ENCODE measurements at places on chromosomes 11 and 22.

- no peak for DNase-seq
Measured at GRCh38 chr11:64476881-64477280, 114.1 kb upstream of the SLC22A12 start.

DNA sequence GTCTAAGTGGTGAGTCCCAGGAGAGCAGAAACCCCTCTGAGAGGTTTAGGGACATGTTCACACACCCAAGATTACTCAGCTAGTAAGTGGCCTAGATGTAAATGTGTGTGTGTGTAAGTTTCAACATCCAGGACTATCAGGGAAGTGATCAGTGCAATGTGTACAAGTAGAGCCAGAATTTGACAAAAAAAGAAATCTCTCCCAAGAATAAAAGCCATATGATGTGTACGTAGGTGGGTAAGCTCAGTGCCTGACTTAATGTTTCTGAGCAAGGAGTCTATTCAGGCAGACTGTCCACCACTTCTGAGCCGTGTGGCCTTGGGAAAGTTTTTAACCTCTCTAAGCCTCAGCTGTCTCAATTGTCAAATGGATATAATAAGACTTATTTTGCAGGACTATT, 133.8 kb upstream of the NAV2 start:
- no peak for DNase-seq

DNA sequence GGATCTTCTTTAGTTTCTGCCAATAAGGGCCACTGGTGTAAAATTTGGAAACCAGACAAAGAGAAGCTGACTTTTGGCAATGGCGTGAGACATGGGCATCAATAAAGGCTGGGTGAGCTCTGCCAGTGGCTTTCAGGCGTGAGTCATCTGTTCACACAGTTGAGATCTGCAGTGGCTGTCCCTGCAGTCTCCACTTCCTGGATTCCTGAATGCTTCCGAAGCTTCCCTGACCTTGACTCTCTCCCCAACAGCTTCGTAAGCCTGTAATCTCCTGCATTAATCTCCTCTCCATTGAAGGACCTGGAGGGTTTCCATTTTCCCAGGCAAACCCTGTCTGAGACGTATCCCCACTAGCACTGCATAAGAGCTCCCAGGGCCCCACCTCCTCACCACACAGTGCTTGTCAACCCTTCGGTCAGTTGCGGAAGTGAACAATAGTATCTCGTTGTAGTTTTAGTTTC, 574.7 kb downstream of the TBC1D22A start:
- DNase-seq: peak; percentile 96

DNA sequence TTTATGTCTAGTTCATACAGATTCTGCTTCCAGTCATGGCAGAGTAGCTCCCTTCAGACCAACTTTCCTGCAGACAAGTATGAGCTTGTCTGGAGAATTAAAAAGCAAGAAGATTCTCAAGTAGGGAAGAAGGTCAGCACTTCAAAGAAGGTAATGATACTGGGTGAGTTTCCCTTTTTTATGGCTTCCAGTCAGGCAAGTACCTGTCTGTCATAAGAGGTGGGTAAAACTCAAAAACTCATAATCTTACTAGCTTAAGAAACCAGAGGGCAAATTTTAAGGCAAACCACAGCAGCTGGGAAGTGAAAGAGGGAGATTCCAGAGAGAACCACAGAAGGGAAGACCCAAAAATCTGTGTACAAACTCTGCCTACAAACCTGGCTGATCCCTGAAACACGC, 54.2 kb downstream of the DENND5A start:
- no peak for DNase-seq

DNA sequence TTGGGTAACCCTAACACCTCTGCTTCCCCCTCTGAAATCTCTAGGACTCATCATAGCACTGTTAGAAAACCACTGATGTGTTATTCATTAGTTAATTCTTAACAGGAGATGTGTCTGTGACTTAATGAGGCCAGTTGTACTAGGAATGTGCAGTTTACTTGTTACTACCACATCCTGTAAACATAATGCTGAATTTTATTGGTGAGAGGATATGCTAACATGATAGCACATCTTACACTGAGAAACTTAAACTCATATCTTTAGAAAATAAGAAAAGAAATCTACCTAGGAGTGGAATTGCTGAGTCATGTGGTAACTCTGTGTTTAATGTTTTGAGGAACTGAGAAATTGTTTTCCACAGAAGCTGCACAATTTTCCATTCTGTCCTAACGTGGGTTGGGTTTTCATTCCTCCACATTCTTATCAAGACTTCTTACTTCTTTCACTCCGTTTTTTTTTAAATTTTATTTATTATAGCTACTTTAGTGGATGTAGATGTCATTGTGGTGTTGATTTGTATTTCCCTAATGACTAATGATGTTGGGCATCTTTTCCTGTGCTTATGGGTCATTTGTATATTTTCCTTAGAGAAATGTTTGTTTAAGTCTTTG, 33.7 kb downstream of the RNF121 start:
- no peak for DNase-seq

- no peak for DNase-seq
Measured at GRCh38 chr11:119419834-119420492, 3.0 kb downstream of the THY1 start.

- DNase-seq: no peak
Measured at GRCh38 chr22:36289406-36289870, 36.5 kb downstream of the APOL1 start.

- no peak for DNase-seq
Measured at GRCh38 chr11:76026281-76026680, 180.0 kb downstream of the WNT11 start.

DNA sequence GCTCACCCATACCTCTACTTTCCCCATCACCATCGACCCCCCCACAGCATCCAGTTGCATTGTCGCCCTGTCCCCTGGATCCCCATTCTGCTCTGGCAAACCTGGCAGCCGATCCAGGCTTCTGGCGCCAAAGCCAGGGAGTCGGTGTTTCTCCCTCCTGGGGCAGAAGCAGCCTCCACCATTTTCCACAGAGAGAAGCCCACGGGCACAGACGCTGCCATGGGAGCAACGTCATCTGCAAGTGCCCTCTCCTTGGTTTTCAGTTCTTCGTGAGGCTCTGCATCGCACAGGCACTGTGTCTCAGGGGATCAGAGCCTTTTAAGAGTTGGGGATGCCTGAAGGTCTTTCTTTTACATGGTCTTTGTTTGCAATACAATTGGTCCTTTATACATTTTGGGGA, 2.3 kb downstream of the YPEL4 start:
- no peak for DNase-seq

GRCh38 chr11:116215471-116216113, 557.2 kb downstream of the BUD13 start:
- DNase-seq: no peak

DNA sequence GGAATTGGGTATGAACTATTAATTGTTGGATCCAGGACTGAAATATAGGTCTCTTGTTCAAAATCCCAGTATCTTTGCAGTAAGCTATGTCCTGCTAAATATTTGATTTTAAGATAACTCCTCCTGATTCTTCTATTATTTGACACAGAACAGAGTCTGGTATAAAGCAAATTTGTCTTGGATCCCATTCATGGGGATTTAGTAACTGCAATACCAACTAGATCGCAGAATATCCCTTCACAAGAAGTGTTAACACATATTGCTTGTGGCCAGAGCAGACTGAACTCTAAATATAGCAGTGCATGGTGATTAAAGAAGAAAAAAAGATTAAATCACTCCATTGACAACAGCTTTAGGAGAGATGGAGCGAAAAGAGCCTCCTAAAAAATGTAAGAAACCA, 68.2 kb upstream of the ARHGAP42 start:
- DNase-seq: no peak

DNA sequence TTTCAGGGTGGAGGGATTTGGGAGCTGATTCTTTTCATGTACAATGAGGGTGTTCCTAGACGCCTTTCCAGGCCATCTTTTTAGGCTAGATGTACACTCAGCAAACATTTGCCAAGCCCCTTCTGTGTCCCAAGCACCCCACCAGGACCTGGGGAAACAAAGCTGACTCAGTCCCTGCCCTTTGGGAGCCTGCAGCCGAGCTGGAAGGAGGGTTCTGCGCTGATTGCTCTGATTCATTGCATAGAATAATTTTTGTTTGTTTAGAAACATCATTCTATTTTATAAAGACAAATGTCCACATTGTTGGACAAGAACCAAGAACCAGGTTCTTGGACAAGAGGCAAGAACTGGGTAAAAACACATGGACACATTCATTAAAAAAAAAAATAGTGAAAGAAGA, 16.7 kb downstream of the TP53AIP1 start:
- DNase-seq: no peak

DNA sequence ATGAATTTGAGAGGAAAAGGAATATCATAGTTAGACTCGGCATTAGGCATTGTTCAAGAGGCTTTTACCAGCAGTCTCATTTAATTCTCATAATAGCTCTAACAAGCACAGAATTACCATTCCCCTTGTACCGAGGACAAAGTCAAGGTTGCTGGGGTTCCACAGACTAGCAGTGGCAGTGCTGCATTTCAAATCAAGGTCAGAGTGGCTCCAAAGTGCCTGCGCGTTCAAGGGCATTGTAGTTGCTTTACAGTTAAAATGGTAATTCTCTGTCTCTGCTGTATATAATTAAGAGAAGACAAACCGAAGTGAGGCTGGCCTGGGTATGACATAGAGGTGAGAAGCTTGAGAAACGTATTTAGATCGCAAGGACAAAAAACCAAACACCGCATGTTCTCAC, 40.4 kb upstream of the TP53AIP1 start:
- DNase-seq: no peak

- no peak for DNase-seq
Measured at GRCh38 chr22:50227579-50228215, 17.1 kb downstream of the TUBGCP6 start.

DNA sequence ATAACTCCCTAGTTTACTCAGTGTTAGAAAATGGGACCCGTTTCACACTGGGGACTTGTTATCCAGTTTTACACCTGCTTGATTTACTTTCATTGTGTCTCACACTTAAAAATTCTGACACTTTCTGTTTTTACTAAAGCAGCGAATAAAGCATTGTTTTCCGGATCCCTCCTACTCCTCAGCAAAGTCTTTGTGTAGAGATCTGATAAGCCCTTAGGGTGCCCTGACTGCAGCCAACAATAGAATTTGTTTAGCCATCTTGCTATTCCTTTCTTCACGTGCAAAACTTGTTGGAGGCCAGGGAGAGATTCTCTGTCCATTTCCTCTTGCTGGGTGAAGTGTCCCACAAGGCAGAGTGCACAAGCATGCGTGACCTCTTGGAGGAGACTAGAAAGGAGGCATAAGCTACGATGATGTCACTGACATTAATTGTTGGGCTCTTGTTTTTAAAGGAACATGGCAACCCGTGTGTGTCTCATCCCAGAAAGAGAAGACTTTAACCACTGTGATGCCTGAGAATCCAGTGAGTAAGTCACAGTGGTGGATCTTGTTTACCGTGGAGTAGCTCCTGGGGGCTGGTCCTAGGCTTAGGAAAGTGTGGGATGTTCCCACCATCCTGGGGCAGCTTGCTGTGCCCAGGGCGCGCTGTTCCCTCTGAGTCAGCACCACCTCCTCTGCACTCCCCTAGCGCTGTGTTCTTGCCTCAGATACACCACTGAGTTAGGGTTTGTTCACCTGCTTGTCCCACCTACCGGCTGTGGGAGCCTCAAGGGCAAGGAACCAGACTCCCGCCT, 27.7 kb downstream of the MICAL2 start:
- DNase-seq: no peak

- DNase-seq: no peak
Measured at GRCh38 chr11:6991227-6991626, 28.9 kb downstream of the ZNF214 start.

GRCh38 chr11:44559207-44559939, 6.1 kb upstream of the CD82 start:
- peak; percentile 39 for DNase-seq

DNA sequence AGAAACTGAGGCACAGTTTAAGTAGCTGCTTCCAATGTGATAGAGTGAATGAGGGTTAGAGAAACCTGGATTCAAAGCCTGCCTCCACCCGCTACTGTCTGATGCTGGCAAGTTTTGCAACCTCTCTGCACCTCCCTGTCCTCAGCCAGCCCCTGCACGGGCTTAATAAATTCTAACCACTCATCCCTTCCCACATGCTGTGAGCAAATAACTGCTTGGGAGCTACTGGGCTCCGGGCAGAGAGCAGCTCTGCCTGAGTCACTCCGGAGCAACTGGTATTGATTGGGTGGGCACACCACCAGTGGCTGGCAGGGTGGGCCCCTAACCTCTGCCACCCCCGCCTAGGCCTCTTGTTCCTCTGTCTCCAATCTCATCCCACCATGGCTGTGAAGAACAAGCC, 104.3 kb upstream of the SYT13 start:
- no peak for DNase-seq

DNA sequence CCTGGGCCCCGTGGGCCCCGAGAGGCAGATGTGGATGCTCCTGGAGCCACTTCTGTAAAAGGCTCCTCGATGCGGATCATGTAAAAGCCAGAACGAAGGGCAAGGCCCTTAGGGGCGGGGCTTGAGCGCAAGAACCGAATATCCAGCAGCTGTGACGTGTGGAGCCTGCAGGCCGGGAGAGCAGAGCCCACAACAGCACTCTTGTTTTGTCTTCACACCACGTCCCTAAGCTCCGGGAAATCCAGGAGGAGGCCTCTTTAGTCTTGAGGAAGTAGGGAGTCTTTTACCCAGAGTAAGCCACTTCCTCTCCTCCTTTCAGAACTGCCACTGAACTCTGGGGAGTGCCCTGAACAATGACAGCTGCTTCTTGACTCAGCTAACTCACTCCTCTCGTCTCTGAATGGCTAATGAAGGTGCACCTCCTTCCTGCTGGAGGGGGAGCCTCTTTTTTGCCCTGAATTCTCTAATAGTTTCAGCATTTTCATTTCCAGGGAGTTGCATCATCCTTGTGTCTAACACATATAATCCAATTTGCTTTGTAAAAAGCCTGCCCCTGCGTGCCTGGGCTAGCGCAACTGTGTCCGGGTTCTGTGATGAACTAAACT, 12.5 kb downstream of the L3MBTL2 start:
- peak; percentile 7 for DNase-seq

DNA sequence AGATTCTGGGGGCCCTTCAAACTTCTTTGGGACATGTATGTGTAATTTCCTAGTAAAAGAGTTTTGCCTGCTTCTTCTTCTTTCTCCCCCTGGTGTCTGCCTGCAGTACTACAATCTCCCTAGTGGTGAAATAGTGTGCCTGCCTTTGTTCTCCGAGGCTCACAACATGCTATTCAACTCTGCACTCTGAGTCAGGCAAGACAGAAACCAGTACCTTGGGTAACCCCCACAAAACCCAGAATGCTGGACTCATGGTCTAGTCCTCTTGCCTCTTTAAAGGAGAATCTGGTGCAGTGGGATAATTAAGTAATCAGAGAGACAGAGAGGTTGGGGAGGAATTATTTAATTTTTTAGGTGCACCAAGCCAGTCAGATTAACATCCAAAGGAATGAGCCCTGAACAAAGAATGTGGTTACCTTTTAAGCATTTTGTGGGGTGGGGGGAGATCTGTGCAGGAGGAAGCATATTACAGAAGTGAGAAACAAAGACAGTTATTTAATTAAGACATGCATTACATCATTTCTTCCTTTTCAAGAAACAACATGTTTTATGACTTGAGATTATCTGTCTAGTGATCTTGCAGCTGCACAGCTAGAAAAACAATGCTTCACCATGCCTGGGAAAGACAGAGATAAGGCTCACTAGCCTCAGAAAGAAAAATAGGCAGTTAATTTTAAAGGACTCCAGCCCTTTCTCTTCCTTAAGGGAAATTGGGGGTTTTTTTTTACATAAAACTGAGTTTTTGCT, 11.0 kb upstream of the MS4A6A start:
- peak; percentile 57 for DNase-seq

Data from SW480 (cell line).